ENCODE measurements at places on chromosomes 12 and 14.

- DNase-seq = no peak
- H3K4me1 ChIP-seq = no peaks in the 10 kb centered on the region
- H3K36me3 ChIP-seq = no peaks in the 10 kb centered on the region
- no peak overlapping the region for H3K4me3 ChIP-seq
- peaks cover 14% of the 10 kb centered on the region for H3K27me3 ChIP-seq
Measured at GRCh38 chr14:55957950-55958349, 160.3 kb upstream of the PELI2 start.

DNA sequence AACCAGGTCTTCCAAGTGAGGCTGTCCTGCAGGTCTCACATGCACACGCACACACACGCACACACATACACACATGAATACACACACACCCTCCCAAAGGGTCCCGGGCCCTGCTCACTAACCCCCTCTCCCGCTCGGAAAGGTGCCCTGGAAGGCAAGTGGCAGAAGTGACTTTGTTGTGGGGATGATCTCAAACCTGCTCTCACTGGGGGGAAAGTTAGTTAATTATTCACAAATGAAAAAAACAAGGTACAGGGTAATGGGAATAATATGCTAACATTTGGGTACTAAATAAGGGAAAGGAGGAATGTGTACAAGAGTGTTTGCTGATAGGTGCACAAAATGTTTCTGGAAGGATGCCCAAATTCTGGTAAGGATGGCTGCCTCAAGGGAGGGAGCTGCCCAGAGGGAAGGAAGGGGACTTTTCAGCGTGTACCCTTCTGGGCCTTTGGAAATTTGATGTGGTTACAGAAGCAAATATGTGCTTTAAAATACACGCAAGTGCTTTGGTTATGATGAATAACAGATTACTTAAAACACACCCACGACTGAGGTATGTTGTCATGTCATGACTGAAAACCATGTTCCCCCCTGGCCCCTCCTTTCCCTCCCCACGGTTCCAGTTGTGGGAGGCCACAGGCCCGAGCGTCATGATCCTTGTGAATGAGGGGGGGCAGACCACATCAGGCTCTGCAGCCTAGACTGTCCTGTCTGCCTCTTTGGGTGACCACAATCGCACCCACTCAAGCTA is 43.3 kb upstream of the PLEKHG6 start:
- no peaks in the 10 kb centered on the region for H3K36me3 ChIP-seq
- H3K27me3 ChIP-seq = peaks cover 3% of the 10 kb centered on the region
- no peak overlapping the region for H3K4me3 ChIP-seq
- peaks cover 1% of the 10 kb centered on the region for H3K4me1 ChIP-seq
- H3K27ac ChIP-seq = no peak overlapping the region

DNA sequence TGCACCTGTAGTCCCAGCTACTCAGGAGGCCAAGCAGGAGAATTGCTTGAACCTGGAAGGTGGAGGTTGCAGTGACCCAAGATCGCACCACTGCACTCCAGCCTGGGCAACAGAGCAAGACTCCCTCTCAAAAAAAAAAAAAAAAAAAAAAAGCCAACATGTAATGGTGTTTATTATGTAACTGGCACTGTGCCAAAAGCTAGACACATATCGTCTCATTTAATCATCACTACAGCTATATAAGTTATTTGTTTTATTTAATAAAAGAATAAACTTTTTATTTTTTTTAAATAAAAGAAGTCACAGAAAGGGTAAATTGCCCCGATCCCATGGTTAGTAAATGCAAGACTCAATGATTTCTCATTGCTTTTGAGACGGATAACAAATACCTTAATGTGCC is 76.9 kb downstream of the PTCSC3 start:
- no peaks in the 10 kb centered on the region for H3K4me1 ChIP-seq
- H3K4me3 ChIP-seq = no peak overlapping the region
- DNase-seq = no peak
- no peak overlapping the region for H3K27ac ChIP-seq
- H3K36me3 ChIP-seq = no peaks in the 10 kb centered on the region
- H3K27me3 ChIP-seq = peaks cover 12% of the 10 kb centered on the region

GRCh38 chr14:70033116-70033515 is 153.9 kb downstream of the SMOC1 start:
- peaks cover 2% of the 10 kb centered on the region for H3K4me1 ChIP-seq
- H3K36me3 ChIP-seq = no peaks in the 10 kb centered on the region
- no peak overlapping the region for H3K27ac ChIP-seq
- H3K4me3 ChIP-seq = no peak overlapping the region
- no peak for DNase-seq
- no peaks in the 10 kb centered on the region for H3K27me3 ChIP-seq

GRCh38 chr12:9587987-9588600 is 19.6 kb downstream of the KLRB1 start:
- no peak overlapping the region for H3K27ac ChIP-seq
- H3K4me1 ChIP-seq = no peaks in the 10 kb centered on the region
- no peak overlapping the region for H3K4me3 ChIP-seq
- DNase-seq = no peak

GRCh38 chr14:24086193-24086955 is 7.7 kb upstream of the PCK2 start:
- H3K27me3 ChIP-seq = peaks cover 1% of the 10 kb centered on the region
- H3K36me3 ChIP-seq = no peaks in the 10 kb centered on the region
- DNase-seq = no peak
- peaks cover 14% of the 10 kb centered on the region for H3K4me1 ChIP-seq

DNA sequence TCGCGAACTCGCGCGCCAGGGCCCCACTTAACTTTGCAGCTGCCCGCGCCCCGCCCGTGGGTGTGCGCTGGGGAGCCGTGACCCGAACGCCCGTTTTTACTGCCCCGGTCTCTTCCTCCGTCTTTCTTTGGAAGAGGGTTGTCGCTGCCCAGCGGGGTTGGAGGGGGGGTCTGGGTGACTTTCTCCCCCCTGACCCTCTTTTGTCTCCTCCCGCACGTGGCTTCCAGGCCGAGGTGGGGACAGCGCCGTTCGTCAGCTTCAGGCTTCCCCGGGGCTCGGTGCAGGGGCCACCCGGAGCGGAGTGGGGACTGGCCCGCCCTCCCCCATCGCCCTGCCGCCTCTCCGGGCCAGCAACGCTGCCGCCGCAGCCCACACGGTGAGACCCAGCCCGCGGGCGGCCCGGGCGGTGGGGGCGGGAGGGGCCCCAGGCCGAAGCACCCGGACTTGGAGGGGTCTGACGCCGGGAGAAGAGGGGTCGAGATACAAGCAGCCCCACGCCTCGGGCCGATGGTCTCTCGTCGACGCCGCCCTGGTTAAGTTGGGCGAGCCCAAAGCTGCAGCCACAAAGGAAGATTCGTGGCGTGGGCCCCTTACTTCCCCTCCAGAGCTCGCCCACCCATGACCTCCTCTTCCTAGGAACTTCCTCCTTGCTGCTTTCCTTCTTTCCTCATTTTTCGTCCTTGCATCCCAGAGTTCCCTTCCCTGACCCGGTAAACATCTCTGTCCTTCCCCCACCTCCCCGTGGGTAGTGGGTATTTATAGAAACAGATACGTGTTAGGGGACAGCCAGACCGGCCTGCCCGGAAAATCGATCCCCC is 1.2 kb downstream of the DYRK2 start:
- H3K27ac ChIP-seq = peak overlapping the region; percentile 93
- peak overlapping the region; percentile 90 for H3K4me3 ChIP-seq
- peaks cover 37% of the 10 kb centered on the region for H3K36me3 ChIP-seq
- H3K27me3 ChIP-seq = peaks cover under 1% of the 10 kb centered on the region

DNA sequence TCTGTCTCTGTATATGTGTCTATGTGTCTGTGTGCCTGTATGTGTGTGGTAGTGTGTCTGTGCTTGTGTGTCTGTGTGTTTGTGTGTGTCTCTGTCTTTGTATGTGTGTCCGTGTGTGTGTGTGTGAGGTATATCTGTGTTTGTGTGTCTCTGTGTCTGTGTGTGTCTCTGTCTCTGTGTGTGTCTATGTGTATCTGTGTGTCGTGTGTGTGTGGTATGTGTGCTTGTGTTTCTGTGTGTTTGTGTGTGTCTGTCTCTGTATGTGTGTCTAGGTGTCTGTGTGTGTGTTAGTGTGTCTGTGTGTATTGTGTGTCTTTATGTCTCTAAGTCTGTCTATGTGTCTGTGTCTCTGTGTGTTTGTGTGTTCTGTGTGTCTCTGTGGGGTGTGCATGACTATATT is 158.6 kb downstream of the TMEM121 start:
- peaks cover 3% of the 10 kb centered on the region for H3K4me1 ChIP-seq
- no peak for DNase-seq
- H3K36me3 ChIP-seq = no peaks in the 10 kb centered on the region
- H3K27ac ChIP-seq = no peak overlapping the region
- H3K4me3 ChIP-seq = no peak overlapping the region

GRCh38 chr12:113314121-113314529 is 20.8 kb downstream of the SLC8B1 start:
- peaks cover 2% of the 10 kb centered on the region for H3K4me1 ChIP-seq
- peaks cover 39% of the 10 kb centered on the region for H3K36me3 ChIP-seq
- peak overlapping the region; percentile 3 for H3K27ac ChIP-seq

GRCh38 chr12:102907918-102908317 is 9.1 kb downstream of the PAH start:
- DNase-seq = no peak
- no peak overlapping the region for H3K4me3 ChIP-seq
- H3K4me1 ChIP-seq = no peaks in the 10 kb centered on the region

DNA sequence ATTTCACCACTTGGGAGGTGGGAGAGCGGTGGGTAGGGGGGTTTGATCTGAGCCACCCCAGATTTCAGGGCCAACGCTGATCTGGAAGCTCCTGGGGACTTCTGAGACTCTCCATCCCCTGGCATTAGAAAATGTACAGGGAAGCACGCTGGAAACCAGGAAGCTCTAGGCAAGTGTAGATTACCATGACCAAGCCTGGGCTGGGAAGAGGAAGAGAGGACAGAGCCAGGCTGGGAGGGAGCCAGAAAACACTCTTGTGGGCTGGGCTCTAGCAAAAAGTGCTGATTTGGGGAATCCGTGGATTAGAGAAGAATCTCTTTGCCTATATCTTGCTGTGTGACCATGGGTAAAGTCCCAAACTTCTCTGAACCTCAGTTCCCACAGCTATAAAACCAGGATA is 236.7 kb downstream of the BCL11B start:
- H3K4me3 ChIP-seq = no peak overlapping the region
- H3K4me1 ChIP-seq = no peaks in the 10 kb centered on the region
- no peaks in the 10 kb centered on the region for H3K36me3 ChIP-seq
- no peaks in the 10 kb centered on the region for H3K27me3 ChIP-seq
- DNase-seq = no peak

DNA sequence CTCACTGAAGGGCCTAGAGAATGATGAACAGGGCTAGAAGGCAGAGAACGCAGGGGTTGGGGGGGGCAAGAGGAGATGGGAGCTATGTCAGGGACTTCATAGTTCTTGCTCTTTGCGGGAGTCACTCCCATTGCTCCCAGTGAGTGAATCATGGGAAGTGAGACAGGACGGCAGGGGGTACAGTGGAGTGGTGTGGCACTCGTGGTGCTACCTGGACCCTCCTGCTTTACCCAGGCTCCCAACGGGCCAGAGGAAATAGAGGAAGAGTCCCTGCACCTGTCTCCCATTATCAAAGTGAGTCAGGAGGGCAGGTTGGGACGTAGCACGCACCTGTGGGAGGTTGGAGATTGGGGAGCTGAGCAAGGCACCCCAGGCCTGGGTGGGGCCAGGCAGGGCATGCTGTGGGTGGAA is 1.3 kb upstream of the KRT8 start:
- H3K27me3 ChIP-seq = peaks cover 2% of the 10 kb centered on the region
- no peaks in the 10 kb centered on the region for H3K36me3 ChIP-seq
- no peak for DNase-seq

DNA sequence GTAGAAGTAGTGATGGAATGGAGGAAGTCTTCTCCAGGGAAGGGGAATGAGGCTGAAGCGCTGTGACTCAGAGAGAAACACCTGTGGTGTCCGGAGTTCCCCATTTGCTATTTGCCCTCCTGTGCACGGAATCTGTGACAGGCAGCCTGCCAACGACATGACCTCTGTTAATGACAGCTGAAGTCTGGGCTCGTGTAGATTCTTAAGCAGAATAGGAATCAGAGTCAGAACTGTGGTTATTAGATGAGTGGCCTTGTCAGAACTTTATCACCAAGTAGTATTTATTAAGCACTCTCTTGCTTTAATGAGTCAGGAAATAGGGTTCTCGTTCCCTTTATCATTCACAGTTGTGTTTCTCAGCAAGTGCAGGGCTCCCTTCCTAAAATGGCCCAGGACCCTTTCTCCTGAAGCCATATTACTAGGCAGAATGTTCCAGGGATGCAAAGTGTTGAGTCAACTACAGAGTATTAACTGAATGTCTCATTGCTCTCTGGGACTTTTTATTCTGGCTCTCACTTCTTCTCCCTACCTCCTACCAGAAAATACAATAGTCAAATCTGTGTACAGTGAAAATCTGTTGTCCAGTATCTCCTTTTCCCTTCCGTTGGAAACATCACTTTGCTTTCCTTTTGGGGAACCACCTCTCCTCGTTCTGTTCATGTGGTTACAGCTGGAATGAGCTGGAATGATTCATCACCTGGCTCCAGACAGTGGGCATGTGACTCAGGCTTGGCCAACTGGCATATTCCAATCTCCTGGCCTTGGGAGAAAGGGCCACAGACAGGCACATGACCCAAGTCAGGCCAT is 77.8 kb upstream of the MAX start:
- H3K27me3 ChIP-seq = no peaks in the 10 kb centered on the region
- peaks cover 11% of the 10 kb centered on the region for H3K4me1 ChIP-seq
- no peak overlapping the region for H3K4me3 ChIP-seq
- H3K36me3 ChIP-seq = peaks cover 9% of the 10 kb centered on the region
- DNase-seq = no peak

- no peaks in the 10 kb centered on the region for H3K36me3 ChIP-seq
- H3K4me1 ChIP-seq = no peaks in the 10 kb centered on the region
- H3K4me3 ChIP-seq = no peak overlapping the region
- DNase-seq = no peak
Measured at GRCh38 chr12:77575376-77575919, 255.2 kb upstream of the NAV3 start.

- no peaks in the 10 kb centered on the region for H3K27me3 ChIP-seq
- H3K27ac ChIP-seq = peak overlapping the region; percentile 99
- H3K4me3 ChIP-seq = peak overlapping the region; percentile 95
- H3K36me3 ChIP-seq = peaks cover 45% of the 10 kb centered on the region
Measured at GRCh38 chr12:4275016-4275869, 1.7 kb downstream of the CCND2 start.

DNA sequence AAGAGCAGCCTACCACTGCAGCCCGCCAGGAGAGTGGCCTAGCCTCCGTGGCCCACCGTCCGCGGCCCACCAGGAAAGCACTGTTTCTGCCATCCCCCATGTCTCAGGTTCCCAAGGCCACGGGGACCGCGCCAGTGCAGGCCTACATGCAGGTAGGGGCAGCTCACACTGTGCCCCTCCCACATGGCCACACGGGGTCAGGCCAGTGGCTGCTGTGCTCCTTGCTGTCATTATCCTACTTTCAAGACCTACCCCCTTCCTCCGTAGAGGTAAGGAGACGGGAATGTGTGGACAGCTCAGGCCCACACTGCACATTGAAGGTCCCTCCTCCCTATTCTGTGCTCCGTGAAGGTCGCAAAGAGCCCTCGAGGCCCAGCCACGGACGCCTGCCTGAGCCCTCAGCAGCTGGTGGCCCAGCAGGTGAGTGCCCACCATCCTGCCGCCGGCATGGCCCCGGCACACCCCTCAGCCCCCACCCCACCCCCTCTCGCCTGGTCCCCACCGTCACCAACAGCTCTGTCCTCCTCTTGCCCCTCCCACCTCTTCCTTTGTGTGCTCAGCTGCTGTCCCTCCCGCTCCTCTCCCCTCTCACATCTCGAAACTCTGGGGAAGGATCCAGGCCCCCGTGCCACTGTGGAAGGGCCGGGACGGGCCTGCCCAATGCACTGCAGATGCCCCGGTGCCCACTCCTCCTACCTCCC is 10.0 kb downstream of the DDX51 start:
- no peaks in the 10 kb centered on the region for H3K36me3 ChIP-seq
- peak; percentile 4 for DNase-seq
- H3K4me3 ChIP-seq = no peak overlapping the region

Data from activated CD4-positive, alpha-beta T cell treated with anti-CD3 and anti-CD28 coated beads, Interleukin-2, amount 10 ng/mL, durations not matched to agents 7 days and 5 days (primary cell).